Stimulated activated CD4-positive, alpha-beta T cell treated with anti-CD3 and anti-CD28 coated beads, Interleukin-4, amount 100 ng/mL, for 24 hours (primary cell): ENCODE measurements at places on chromosomes 6 and 20.

DNA sequence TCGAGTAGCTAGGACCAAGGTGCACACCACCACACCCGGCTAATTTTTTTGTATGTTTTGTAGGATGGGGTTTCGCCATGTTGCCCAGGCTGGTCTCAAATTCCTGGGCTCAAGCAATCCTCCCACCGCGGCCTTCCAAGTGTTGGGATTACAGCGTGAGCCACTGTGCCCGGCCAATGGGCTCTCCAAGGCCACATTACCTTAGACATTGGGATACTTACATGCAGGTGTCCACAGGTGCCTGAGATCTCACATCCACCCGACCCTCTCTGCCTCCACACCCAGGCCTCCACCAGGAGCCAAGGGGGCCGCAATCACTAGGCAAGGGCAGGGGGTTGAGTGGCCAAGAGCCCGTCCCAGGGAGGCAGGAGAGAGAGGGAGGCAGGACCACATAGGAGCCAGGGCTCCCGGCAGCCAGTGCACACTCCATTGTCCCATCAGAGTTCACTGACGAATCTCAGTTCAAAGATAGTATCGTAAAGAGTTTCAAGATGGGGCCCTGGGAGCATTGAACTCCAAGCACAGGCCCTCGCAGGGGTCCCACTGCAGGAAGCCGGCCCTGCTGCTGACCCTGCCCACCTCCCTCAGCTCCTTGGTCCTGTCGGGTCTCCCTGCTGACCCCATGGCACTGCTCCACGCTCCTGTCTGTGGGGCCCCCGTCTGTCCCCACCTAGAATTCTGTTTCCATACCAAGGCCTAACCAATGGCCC is 55.3 kb downstream of the SSR1 start:
- no peak for DNase-seq

- DNase-seq: no peak
These were observed 15.1 kb upstream of the ZSCAN9 start for GRCh38 chr6:28209753-28210535.

DNA sequence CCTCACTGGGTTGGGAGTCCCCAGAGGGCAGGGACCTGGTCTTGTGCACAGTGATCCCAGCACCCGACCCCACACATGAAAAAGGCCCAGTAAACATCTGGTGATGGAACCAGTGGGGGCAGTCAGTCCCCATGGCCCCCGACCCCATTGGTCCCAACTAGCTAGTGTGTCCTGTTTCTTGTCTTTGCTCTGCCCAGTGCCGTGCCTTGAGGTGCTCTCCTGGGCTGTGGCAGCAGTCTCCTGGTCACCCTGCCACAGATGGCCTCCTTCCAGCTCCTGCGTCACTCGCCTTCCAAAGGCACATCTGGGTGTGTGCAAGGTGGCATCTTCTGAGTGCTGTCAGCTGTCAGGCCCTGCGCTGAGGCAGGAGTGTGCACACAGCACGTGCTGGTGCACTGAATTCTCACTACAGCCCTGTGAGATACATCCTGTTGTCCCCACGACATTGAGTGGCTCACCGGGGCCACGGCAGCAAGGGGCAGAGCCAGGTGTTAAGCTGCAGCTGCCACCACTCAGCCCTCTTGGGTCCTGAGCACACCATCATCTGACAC is 3.9 kb downstream of the NPEPL1 start:
- no peak for DNase-seq

GRCh38 chr20:44946271-44946852 is 13.8 kb downstream of the TOMM34 start:
- DNase-seq: no peak

DNA sequence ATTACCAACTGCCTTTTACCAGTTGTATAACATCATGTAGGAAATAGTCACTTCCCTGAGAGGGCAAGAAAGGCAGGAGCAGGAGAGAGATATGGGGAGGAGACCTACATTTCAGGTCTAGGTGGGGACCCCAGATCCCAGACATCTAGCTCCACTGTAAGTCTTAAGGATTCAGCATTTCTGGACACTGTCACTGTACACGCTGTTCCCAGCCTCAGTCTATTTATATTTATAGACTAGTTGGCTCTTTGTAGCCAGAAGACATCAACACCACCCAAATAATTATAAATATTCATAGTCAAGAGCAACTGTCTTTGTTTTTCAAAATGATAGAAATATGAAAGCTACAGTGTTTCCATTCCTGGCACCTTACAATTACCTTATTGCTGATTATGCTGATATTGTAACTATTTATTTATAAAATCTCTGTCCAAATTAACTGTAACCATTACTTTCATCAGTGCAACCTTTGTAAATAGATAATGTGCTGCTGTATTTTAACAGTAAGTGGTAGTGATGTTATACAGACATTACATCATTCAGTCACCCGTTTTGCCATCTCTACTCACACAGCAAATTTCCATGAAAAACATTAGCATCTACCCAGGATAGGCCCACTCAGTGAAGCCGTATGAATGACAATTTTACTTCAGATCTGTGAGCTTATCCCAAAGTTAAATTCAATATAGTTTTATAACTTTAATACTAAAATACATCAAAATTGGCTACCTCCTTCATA is 162.8 kb downstream of the PTPRK start:
- no peak for DNase-seq

- DNase-seq: no peak
These were observed 102.0 kb downstream of the POPDC3 start for GRCh38 chr6:105077596-105078385.

DNA sequence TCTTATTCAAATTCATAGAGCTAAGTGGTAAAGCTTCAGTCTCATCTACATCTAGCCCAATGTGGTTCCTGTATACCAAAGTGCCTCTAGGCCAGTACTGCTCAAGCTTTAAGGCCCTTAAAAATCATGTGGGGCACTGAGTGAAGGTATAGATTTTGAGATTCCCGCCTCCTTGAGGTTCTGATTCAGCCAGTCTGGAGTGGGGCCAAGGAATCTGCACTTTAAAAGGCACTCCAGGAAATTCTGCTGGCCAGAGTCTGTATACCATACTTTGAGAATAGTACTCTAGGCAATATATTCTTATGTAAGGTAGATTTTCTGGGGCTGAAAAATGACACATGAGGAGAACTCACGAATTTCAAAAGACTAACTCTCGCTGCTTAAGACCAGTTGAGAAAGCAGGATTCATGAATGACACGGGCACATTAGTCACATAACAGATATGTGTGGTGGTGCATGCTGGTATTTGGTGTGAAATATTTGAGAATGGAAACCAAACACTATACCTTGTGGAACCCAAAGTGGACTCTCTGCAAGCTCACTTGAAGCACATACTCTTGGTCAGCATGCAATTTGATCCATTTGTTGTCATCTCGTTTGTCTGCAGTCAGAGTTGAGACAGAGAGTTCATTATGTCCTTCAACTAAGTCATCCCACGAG is 47.6 kb upstream of the SIM1 start:
- DNase-seq: no peak

GRCh38 chr6:8174571-8174970 is 72.2 kb upstream of the EEF1E1 start:
- no peak for DNase-seq

GRCh38 chr20:2694008-2694471 is 1.5 kb downstream of the EBF4 start:
- no peak for DNase-seq

DNA sequence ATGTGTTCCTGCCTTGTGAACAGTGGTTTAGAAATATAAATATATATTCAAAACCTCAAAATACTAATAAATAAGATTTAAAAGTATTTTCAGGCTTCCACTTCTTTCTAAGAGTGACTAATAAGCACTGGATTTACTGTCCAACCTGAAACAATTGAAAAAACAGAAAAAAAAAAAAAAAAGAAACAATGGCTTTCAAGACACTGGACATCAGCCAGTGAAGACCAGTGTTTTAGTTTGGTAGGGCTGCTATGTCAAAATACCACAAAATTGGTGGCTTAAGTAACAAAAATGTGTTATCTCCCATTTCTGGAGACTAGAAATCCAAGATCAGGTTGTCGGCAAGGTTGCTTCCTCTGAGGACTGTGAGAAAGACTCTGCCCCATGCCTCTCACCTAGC is 101.4 kb upstream of the PDE7B start:
- no peak for DNase-seq

DNA sequence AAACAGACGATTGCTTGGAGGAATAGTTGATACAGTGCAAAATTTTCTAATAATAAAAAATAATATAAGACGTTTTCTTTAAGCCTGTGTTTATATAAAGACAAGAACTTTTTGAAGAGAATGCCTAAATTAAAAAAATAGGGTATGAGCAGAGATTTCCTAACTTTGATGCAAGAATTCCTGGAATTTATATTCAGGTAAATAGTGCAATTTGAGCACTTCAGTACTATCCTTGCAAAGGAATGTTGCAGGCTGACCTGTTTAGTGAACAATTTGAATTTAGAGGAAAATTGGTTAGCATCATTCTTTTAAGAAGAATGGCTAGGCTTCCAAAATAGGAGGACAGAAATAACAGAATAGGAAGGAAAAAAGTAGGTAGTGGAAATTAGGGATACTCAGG is 1172.3 kb downstream of the HACE1 start:
- no peak for DNase-seq

GRCh38 chr6:133085471-133085870 is 155.7 kb upstream of the EYA4 start:
- DNase-seq: no peak

- no peak for DNase-seq
These were observed 26.2 kb downstream of the PLN start for GRCh38 chr6:118574051-118574865.

DNA sequence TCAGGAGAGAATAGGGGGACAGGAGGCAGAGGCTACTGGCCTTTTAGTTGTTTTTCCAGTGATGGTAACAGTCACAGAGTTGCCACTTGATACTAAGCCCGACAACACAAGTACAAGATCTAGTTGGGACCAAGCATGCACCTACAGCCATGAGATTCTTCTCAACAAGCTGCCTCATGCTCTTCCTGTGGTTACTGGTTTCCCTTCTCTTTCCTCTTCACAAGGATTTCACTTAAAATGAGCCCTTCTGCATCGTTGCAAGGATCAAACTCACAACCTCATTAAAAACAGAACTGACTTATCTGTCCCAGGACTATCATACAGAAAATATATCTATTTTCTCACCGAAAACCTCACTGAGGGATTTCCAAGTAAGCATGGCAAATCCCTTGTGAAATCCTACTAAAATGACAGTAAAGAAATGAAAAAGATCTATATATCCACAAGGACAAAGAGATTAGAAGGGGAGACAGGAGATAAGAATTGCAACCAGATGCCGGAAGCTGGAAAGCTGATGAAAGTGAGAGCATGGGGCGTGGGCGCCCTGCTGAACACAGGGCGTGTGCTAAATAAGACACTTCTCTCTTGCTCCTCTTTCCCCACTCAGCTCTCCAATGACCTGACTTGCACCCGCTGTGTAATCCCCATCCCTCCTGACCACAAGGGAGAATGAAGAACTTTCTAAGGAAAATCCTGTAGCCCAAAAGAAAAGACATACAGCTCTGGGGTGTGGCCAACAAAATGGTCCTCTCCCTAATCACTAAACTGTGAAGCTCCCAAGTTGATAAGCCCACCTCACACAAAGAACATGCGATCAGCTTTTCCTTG is 13.4 kb downstream of the MTFR2 start:
- DNase-seq: no peak

GRCh38 chr6:138008791-138009190 is 98.4 kb downstream of the PERP start:
- DNase-seq: no peak

GRCh38 chr6:10400330-10400729 is 14.5 kb downstream of the TFAP2A start:
- DNase-seq: no peak

DNA sequence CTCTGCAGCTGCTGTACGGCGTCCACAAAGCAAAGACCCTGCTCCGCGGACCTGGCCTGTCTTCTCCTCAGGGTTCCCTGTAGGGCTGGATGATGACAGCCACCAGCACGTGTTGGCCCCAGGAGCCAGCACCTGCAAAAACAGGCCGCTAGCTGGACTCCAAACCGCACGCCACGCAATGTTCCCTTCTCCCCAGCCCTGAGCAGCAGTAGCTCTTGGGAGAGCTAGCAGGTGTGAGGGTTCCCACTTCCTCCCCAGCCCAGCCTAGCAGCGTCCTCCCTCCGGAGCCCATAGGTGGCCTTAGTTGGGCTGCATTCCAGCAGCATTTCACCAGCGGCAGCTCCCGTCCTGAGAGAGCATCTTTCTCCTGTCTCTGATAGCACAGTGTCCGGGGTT is 42.3 kb downstream of the DACT2 start:
- DNase-seq: no peak

DNA sequence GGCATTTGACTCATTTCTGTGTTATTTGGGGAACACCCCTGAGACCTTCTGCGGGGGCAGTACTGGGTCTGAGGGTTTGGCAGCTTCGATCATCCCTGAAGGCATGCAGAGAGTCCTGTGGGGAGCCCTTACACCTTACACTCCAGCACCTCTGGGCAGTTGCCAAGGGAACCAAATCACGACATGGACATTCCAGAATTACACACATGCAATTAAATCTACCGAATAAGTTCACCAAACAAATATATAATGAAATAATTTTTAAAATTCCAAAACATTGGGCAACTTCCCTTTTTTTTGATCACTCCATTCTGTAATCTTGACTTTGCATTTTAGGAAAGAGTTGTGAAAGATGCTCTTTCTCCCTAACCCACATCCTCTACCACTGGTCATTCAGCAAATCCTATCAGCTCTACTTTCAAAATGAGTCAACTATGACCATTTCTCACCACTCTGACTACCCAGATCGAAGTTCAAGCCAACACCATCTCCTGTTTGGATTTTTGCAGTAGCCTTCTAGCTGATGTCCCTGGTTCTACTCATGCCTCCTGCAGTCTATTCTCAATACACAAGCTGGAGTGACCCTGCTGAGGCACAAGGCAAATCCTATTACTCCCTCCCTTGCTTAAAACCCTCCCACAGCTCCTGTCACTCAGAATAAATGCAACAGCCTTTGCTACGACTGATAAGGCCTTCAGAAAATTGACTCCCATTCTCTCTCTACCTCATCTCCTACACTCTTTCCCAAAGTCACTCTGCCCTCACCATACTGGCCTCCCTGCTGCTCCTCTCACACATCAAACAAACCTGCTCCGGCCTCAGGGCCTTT is 533.3 kb downstream of the HACE1 start:
- no peak for DNase-seq
